ENCODE measurements at places on chromosomes 1 and 21. TPM values are rescaled to one million over a fixed set of nuclear protein-coding genes. Genes with fewer than 3 reads are reported as not detected.

DNA sequence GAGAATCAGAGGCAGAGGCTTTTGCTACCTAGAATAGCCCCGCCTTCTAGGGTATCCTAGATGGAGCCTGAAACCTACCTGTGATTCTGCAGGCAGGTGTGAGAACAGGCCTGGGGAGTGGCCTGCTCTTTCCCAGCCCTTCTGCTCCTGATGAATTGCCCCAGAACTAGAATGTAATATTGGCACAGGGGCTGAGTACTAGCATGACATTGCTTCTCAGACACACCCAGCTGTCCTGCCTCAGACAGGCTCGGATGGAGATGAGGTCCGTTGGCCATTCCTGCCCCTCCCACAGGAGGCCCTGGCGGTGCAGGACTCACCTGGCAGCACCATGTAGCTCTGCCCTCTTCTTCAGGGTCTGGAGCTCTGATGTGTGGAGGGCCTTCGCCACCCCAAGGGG lies 237.6 kb downstream of the GRIK3 start:
- no peak overlapping the region for H3K4me3 ChIP-seq
- H3K27ac ChIP-seq = no peak overlapping the region
- H3K27me3 ChIP-seq = no peaks in the 10 kb centered on the region

DNA sequence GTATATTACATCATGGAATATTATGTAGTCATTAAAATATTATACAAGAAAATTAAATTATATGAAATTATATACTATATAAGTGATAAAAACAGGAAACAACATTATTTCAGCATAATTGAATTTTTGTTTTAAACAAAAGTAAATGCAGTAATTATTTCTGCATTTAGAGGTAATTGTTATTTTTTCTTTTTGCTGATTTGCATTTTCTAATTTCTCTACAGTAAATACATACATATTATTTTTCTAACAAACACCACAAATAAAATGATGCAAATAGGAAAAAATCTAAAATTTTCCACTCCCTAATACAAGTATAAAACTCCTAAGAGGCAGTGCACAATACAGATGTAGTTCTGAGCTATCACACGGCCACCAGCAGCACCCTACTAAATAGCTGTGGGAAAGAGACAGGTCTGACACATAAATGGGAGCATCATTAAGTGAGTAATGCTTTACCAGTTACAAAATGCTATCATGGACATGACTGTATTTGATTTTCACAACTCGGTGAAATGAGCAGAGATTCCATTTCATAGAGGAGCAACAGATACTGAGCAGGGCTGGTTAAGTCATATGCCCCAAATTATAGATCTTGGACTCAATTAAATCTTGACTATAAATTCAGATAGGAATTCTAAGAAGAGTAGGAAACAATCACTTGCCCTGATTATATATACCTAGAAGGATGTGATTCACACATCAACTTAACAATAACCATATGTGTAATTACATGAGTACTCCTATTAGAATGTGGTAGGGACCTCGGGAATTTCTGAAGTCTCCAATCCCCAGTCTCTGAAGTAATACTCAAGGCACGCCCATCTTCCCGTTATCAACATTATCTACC lies 49.0 kb downstream of the NRIP1 start:
- peaks cover 2% of the 10 kb centered on the region for H3K36me3 ChIP-seq
- H3K4me3 ChIP-seq = no peak overlapping the region
- H3K4me1 ChIP-seq = peaks cover 27% of the 10 kb centered on the region
- H3K27ac ChIP-seq = peak overlapping the region; percentile 18

GRCh38 chr1:108664481-108664880 lies 3.6 kb upstream of the HENMT1 start:
- no peaks in the 10 kb centered on the region for H3K27me3 ChIP-seq
- peaks cover 5% of the 10 kb centered on the region for H3K4me1 ChIP-seq
- peaks cover 4% of the 10 kb centered on the region for H3K36me3 ChIP-seq
- H3K4me3 ChIP-seq = no peak overlapping the region

Gene C1orf105
- not detected for total RNA-seq

Gene THEM4
- 11.8 TPM for total RNA-seq

DNA sequence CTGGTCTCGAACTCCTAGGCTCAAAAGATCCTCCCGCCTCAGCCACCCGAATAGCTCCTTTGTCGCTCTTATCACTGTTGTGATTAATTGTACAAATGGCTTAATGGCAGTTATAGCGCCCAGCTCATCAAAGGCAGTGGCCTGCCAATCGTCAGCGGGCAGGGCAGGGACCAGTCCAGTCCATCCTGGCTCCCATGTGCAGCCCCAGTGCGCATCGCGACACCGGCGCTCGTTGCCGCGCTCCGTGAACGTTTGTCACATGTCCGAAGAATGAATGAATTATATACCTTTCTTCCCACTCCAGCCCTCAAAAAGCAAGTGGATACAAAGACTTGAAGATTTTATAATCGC lies 18.4 kb downstream of the MTX1 start:
- DNase-seq = no peak
- H3K4me1 ChIP-seq = peaks cover 39% of the 10 kb centered on the region
- no peaks in the 10 kb centered on the region for H3K27me3 ChIP-seq
- H3K36me3 ChIP-seq = no peaks in the 10 kb centered on the region
- H3K4me3 ChIP-seq = peak overlapping the region; percentile 82

Gene RNU11
- total RNA-seq = not detected

Gene C1QTNF12
- total RNA-seq = 3.8 TPM

GRCh38 chr1:23843644-23844043 lies 18.4 kb upstream of the HMGCL start:
- H3K4me1 ChIP-seq = peaks cover under 1% of the 10 kb centered on the region
- H3K27ac ChIP-seq = no peak overlapping the region
- no peak for DNase-seq
- peaks cover 19% of the 10 kb centered on the region for H3K27me3 ChIP-seq
- peaks cover 24% of the 10 kb centered on the region for H3K36me3 ChIP-seq
- H3K4me3 ChIP-seq = no peak overlapping the region

DNA sequence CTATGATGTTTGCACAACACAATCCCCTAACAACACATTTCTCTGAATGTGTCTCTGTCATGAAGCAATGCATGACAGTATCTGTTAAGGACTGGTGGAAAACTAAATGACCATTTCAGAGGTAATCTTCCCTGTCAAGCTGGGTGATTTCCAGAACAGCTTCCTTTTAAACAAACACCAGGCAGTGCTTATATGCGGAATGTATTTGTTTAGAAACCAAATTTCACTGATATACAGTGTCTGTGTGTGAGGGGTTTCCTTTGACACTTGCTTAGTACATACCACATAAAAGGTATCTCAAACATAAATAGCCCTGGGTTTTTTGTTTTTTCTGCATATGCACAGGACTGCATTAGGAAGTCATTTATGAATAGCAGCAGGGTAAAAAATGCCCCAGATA lies 95.6 kb downstream of the TGFBR3 start:
- H3K4me3 ChIP-seq = no peak overlapping the region
- no peaks in the 10 kb centered on the region for H3K27me3 ChIP-seq
- H3K36me3 ChIP-seq = peaks cover 6% of the 10 kb centered on the region
- DNase-seq = no peak
- no peak overlapping the region for H3K27ac ChIP-seq

Gene COL11A1
- total RNA-seq = 592 TPM

GRCh38 chr1:103761896-103762295 lies 12.2 kb downstream of the AMY1C start:
- H3K4me3 ChIP-seq = no peak overlapping the region
- no peaks in the 10 kb centered on the region for H3K4me1 ChIP-seq

Gene GJA8
- total RNA-seq = not detected

Gene RAB25
- not detected for total RNA-seq

DNA sequence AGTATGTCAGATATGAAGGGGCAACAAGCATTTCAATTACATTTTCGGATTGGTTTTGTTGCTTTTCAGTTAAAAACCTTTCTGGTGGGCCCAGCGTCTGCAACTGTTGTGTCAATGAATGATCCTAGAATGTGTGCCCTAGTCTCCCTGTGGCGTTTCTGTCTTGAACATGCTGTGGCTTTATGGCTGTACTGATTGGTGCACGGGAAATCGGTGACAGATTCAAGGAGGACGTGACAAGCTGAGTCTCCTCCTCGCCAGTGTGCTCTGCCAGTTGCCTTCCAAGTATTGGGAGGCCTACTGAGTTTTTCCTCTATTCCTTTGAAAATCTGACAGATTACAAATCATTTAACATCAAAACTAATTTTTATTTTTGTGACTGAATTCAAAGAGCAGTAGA lies 127.6 kb downstream of the ZP4 start:
- no peak overlapping the region for H3K4me3 ChIP-seq
- DNase-seq = no peak
- H3K27ac ChIP-seq = no peak overlapping the region
- no peaks in the 10 kb centered on the region for H3K27me3 ChIP-seq
- no peaks in the 10 kb centered on the region for H3K36me3 ChIP-seq
- no peaks in the 10 kb centered on the region for H3K4me1 ChIP-seq

GRCh38 chr1:69109277-69109676 lies 458.4 kb upstream of the LRRC7 start:
- DNase-seq = no peak
- H3K4me1 ChIP-seq = no peaks in the 10 kb centered on the region
- no peaks in the 10 kb centered on the region for H3K27me3 ChIP-seq
- no peak overlapping the region for H3K27ac ChIP-seq

DNA sequence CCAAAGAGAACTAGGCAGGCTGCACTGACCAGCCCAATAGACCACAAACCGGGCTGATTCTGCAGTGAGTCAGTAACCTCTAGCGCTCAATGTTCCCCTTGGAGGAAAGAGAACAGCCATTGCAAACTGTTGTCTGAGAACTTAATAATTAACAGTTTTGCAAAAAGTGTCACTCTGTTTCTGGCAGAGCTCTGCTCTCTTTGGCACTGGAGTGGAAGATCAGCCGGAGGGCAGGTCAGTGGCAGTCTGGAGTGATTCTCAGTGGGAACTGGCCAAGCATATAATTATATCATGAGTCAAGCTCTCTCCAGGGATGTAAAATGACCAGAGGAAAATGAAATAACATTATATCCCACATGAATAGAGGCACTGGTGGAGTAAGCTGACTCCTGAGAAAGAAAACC lies 238.3 kb downstream of the HLX start:
- peaks cover 30% of the 10 kb centered on the region for H3K4me1 ChIP-seq
- DNase-seq = no peak
- no peaks in the 10 kb centered on the region for H3K36me3 ChIP-seq
- H3K4me3 ChIP-seq = no peak overlapping the region
- no peaks in the 10 kb centered on the region for H3K27me3 ChIP-seq

DNA sequence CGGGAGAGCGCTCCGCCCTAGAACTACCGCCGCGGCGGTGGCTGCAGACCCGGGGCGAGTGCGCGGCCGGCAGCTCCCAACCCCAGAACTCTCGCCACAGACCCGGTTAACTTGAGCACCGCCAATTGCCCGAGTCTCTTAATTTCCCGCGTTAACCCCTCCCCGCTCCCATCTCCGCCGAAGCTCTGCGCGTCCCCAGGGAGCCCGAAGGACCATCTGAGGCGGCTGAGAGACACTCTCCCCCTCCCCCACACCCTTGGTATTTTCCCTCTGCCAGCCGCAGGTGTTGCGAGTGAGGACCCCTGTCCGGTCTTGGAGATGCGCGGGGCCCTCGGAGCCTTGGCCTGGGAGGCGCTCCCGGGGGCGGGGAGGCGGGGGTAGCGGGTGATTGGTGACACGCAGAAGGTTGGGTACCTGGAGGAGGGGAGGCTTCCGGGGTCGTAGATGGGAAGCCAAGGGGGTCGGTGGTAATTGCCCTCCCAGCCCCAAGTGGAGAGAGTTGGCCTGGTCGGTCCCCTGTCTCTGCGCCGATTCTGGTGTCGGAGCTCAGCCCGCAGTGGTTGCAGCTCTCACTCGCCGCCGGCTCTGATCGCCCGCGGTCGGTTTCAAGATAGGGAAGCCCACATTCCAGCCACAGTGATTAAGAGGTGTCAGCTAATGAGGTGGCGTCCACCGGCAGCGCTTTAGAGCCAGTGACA lies 858 bp upstream of the SUSD4 start:
- no peak for DNase-seq
- peaks cover 14% of the 10 kb centered on the region for H3K4me1 ChIP-seq
- H3K27ac ChIP-seq = no peak overlapping the region
- H3K4me3 ChIP-seq = peak overlapping the region; percentile 57
- no peaks in the 10 kb centered on the region for H3K36me3 ChIP-seq

Gene COL18A1
- total RNA-seq = 555 TPM

- no peaks in the 10 kb centered on the region for H3K36me3 ChIP-seq
- peaks cover 52% of the 10 kb centered on the region for H3K27me3 ChIP-seq
- no peak overlapping the region for H3K4me3 ChIP-seq
- DNase-seq = no peak
- H3K4me1 ChIP-seq = no peaks in the 10 kb centered on the region
These were observed 27.1 kb downstream of the MAEL start for GRCh38 chr1:167016100-167016750.

DNA sequence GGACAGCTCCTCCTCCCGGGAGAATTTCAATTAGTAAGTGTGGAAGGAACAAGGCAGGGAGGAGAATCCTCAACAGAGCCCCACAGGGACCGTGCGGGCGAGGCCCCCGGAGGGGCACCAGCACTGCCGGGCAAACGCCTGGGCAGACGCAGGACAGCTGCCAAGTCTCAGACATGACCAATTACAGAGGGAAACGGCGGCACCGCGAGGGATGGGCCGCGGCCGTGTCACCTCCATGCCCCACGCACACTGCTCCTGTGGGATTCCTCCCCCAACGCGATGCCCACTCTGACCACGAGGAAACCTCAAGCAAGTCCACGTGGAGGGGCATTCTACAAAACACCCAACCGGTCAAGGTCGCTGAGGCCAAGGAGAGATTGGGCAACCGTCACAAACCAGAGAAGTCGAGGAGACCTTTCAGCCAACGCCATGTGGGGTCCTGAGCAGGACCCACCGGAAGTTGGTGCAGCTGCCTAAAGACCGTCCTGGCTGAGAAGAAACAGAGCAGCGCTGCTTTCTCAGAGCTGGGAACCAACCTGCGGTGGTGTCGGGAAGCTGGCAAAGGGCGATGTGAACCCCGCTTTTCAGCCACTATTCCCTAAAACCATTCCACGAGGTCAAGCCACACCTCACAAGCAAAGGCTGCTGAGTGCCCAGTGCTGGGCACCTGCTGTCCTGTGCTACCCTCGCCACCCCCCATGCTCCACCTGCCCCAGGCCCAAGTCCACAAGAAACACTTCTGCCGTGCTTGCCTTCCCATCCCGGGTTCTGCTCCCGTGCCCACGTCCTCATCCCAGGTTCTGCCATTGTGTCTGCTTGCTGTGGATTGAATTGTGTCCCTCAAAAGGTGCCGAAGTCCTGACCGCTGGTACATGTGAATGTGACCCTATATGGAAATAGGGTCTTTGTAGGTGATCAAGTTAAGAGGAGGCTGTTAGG lies 1.4 kb upstream of the KRTAP10-4 start:
- H3K36me3 ChIP-seq = no peaks in the 10 kb centered on the region
- H3K4me3 ChIP-seq = no peak overlapping the region
- H3K27me3 ChIP-seq = peaks cover 3% of the 10 kb centered on the region
- no peaks in the 10 kb centered on the region for H3K4me1 ChIP-seq

GRCh38 chr1:67599085-67599484 lies 85.9 kb upstream of the GADD45A start:
- H3K27ac ChIP-seq = no peak overlapping the region
- no peaks in the 10 kb centered on the region for H3K36me3 ChIP-seq
- DNase-seq = no peak
- no peak overlapping the region for H3K4me3 ChIP-seq
- H3K27me3 ChIP-seq = peaks cover 5% of the 10 kb centered on the region
- no peaks in the 10 kb centered on the region for H3K4me1 ChIP-seq

All from osteocyte (in vitro differentiated cells).